B cell (primary cell): ENCODE measurements at places on chromosomes 6 and 20. TPM values are rescaled to one million over a fixed set of nuclear protein-coding genes. Genes with fewer than 3 reads are reported as not detected.

DNA sequence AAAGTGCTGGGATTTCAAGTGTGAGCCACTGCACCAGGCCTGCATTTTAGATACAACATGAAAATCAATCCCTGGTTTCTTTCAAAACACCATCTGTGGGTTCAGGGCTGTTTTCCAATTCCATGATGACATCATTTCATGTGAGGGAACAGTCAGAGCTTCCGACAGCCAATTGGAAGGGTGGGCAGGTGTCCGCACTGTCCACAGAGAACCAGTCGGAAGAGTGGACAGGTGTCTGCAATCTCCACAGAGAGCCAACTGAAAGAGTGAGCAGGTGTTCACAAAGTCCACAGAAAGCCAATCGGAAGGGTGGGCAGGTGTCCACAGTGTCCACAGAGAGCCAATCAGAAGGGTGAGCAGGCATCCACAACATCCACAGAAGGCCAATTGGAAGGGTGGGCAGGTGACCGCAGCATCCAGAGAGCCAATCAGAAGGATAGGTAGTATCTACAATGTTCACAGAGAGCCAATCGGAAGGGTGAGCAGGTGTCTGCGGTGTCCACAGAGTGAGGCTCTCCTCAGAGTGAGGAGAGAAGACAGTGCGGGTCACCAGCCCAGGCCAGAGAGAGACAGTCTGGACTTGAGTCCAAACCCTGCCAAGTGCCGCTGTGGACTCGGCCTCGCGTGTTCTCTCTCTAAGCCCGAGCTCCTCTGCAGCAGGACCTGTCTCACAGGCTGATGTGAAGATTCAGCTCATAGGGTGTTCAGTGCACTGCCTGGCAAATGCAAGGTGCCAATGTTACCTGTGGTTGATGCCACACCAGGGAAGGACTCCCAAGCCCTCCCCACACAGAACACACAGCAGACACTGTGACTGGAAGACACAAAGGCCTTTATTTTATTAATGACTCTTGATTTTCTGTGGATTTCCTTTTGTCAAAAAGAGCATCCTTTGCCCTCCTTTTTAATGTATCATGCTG, 57.3 kb downstream of the DLL1 start:
- DNase-seq: no peak

- DNase-seq: no peak
Measured at GRCh38 chr6:158198461-158198860, 30.3 kb downstream of the GTF2H5 start.

DNA sequence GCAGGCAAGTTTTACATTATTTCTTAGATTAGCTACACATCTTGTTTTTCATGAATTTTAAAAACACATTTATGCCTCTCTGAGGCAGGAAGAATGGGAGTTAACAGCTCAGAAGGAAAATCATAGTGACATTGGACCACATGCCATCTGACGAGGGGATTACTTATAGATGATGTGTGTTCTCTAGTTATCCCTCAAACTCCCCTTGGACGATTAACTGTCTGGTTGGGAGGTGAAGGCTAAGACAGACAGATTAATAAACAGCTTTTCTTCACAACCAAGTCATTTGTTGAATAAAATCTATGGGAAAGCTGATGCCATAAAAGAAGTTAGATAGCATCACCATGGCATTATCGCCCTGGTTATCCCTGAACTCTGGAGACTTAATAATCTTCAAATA, 80.0 kb upstream of the PREP start:
- no peak for DNase-seq

GRCh38 chr6:112983713-112984261, 636.7 kb downstream of the RFPL4B start:
- DNase-seq: no peak

GRCh38 chr6:6810727-6811126, 222.2 kb downstream of the LY86 start:
- peak; percentile 53 for DNase-seq

The TBX18 gene
- total RNA-seq: not detected in 2 replicates

The DYNLT2 gene
- total RNA-seq: 6.9 and 7.2 TPM in 2 replicates

The DEFB124 gene
- total RNA-seq: not detected in 2 replicates
